ENCODE measurements at places on chromosomes 12 and 14. TPM values are rescaled to one million over a fixed set of nuclear protein-coding genes. Genes with fewer than 3 reads are reported as not detected.

ANKS1B gene
- total RNA-seq: 14.0 TPM

MYO1H gene
- not detected for total RNA-seq

GRCh38 chr12:2884810-2885209 lies 5.9 kb upstream of the TULP3 start:
- no peaks in the 10 kb centered on the region for H3K4me1 ChIP-seq
- H3K27ac ChIP-seq: no peak overlapping the region
- no peak for DNase-seq
- H3K36me3 ChIP-seq: no peaks in the 10 kb centered on the region
- H3K4me3 ChIP-seq: no peak overlapping the region
- H3K27me3 ChIP-seq: no peaks in the 10 kb centered on the region

DNA sequence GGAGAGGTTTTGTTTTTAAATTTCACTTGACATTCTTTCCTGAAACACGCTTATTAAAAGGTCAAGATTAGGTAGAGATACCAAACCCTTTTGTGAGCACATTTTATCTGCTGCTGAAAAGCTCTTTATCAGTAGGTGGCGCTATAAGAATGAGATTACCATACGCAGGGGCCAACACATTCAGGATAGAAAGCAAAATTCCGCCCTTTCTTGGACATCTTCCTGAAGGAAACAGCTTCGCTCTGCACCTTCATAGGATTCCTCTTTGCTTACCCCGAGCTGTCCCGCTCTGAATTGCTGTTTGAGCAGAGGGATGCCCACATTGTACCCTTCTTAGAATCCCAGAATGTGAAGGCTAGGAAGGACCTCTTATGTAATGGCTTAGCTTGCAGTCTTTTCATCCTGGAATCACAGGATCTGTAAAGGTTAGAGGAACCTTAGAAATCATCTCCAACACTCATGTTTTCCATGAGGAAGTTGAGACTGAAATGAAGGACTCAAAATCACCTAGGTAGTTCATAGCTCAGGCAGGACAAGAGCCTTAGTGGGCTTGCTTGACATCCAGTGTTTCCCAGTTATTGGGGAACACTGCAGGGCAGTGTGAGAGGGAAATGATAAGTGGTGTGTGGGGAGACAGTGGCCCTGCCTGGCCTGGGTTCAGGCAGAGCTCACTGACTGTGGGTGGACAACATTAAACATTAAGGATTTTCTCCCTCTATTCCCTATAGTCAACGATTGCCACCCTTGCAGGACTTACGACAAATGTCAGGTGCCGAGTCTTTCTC lies 38.7 kb upstream of the CRY1 start:
- no peak overlapping the region for H3K4me3 ChIP-seq
- H3K27me3 ChIP-seq: no peaks in the 10 kb centered on the region
- H3K27ac ChIP-seq: no peak overlapping the region
- no peaks in the 10 kb centered on the region for H3K4me1 ChIP-seq
- no peaks in the 10 kb centered on the region for H3K36me3 ChIP-seq
- no peak for DNase-seq

GRCh38 chr14:39212693-39213092 lies 21.0 kb upstream of the MIA2 start:
- no peak for DNase-seq
- no peaks in the 10 kb centered on the region for H3K4me1 ChIP-seq
- no peaks in the 10 kb centered on the region for H3K27me3 ChIP-seq
- no peaks in the 10 kb centered on the region for H3K36me3 ChIP-seq
- H3K27ac ChIP-seq: no peak overlapping the region

DNA sequence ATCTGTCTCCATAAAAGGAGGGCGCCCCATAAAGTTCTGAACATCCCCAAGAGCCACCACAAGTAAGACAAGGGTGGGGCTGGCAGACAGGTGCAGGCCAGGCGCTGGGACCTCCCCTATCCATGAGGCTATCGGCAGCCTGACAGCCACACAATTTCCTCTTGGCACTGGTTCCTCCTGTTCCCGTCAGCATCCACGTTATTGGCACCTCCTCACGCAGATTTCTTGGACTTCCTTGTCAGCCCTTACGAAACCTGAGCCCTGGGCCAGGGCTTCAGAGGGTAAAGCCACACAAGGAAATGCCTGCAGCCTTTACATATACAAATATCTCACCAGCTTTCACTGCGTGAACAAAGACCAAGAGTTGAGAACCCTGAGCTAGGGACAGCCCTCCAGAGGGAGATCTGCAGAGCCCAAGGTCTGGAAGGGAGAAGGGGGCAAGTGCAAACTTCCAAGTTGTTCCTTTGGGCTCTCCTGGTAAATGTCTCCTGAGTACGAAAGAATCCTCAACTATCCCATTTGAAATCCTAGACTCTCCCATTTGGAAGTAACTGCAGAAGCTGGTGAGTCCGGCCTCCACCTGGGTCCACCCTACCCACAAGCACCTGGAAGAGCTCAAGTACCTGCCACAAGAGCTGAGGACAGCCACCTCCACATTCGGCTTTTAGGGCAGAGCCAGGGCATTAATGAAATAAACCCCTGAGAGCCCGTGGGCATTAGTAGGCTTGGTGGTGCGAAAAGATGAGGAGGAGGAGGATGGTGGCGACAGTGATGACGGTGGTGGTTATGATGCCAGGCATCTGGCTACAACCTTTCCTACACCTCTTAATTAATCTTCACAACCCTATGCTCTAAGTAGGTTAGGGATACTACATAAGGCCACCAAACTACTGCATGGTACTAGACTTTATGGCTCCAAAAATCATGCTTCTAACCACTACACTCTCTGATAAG lies 5.5 kb upstream of the TC2N start:
- H3K4me1 ChIP-seq: peaks cover 23% of the 10 kb centered on the region
- H3K36me3 ChIP-seq: peaks cover 83% of the 10 kb centered on the region
- no peak overlapping the region for H3K4me3 ChIP-seq
- DNase-seq: peak; percentile 77
- no peaks in the 10 kb centered on the region for H3K27me3 ChIP-seq

- no peaks in the 10 kb centered on the region for H3K36me3 ChIP-seq
- H3K27me3 ChIP-seq: no peaks in the 10 kb centered on the region
- H3K4me3 ChIP-seq: no peak overlapping the region
- peaks cover 9% of the 10 kb centered on the region for H3K4me1 ChIP-seq
- no peak for DNase-seq
Measured at GRCh38 chr12:75779891-75780496, 251.6 kb downstream of the PHLDA1 start.

- H3K27me3 ChIP-seq: no peaks in the 10 kb centered on the region
- no peak overlapping the region for H3K4me3 ChIP-seq
- H3K4me1 ChIP-seq: no peaks in the 10 kb centered on the region
- no peak overlapping the region for H3K27ac ChIP-seq
- no peaks in the 10 kb centered on the region for H3K36me3 ChIP-seq
Measured at GRCh38 chr12:99151744-99152143, 495.8 kb upstream of the GARIN6 start.

- H3K27me3 ChIP-seq: no peaks in the 10 kb centered on the region
- no peaks in the 10 kb centered on the region for H3K36me3 ChIP-seq
- no peak overlapping the region for H3K4me3 ChIP-seq
- peak overlapping the region; percentile 82 for H3K27ac ChIP-seq
- peaks cover 67% of the 10 kb centered on the region for H3K4me1 ChIP-seq
- DNase-seq: no peak
Measured at GRCh38 chr14:93033983-93034670, 81.6 kb downstream of the ITPK1 start.

BBOF1 gene
- 22.8 TPM for total RNA-seq

DNA sequence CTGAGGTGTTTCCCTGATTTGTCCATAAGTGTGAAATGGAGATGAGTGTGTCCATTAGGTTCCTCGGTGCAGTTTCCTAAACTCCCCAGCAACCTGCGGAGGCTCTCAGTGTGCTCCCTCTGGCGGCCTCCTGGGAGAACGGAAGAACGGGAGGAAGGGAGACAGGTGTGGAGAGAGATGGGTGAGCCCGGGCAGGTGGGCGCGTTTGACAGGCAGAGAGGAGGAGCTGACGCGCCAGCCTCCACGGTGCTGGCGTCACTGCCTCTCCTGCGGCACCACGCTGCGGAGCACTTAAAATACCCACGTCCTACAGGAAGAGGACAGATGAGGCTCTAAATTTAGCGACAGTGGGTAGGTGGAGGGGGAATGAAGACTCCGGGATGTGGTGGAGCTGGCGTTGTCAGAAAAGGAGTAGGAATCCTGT lies 26.8 kb upstream of the PEX5 start:
- H3K36me3 ChIP-seq: no peaks in the 10 kb centered on the region
- DNase-seq: no peak
- no peaks in the 10 kb centered on the region for H3K27me3 ChIP-seq
- H3K27ac ChIP-seq: no peak overlapping the region
- H3K4me3 ChIP-seq: no peak overlapping the region

DNA sequence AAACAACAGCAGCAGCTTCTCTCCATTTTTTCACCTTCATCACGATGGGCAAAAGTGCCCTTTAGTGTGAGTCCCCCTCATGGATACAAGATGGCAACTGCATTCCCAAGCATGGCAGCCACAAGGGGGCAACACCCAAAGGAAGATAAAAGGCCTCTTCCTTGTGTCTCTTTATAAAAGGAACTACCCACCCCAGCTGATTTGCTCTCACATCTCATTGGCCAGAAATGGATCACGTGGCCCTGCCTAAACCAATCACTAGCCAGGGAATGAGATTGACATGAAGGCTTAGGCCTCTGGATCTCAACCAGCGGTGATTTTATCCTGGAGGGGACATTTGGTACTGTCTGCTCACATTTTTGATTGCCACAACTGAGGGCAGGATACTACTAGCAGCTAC lies 21.9 kb upstream of the IFT81 start:
- H3K4me3 ChIP-seq: no peak overlapping the region
- no peak overlapping the region for H3K27ac ChIP-seq
- no peaks in the 10 kb centered on the region for H3K27me3 ChIP-seq
- peak; percentile 22 for DNase-seq
- no peaks in the 10 kb centered on the region for H3K36me3 ChIP-seq

DNA sequence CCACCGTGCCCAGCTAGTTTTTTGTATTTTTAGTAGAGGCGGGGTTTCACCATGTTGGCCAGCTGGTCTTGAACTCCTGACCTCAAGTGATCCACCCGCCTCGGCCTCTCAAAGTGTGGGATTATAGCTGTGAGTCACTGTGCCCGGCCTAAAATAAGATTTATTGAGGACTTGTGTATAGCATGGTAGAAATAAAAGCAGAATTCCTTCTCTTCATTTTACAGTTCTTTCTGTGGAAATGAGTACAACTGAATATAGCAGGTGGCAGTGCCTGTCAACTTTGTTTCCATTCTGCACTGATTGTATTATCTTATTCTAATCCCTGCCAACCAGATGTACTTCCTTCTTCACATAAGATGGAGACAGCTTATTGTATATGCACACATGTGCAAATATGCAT lies 41.0 kb downstream of the DIP2B start:
- DNase-seq: no peak
- H3K27ac ChIP-seq: no peak overlapping the region
- no peaks in the 10 kb centered on the region for H3K27me3 ChIP-seq
- H3K4me3 ChIP-seq: no peak overlapping the region

- peaks cover 9% of the 10 kb centered on the region for H3K27me3 ChIP-seq
- H3K27ac ChIP-seq: peak overlapping the region; percentile 51
- DNase-seq: no peak
- H3K4me3 ChIP-seq: no peak overlapping the region
- H3K36me3 ChIP-seq: no peaks in the 10 kb centered on the region
Measured at GRCh38 chr12:130932061-130932930, 21.4 kb upstream of the ADGRD1 start.

- no peak overlapping the region for H3K27ac ChIP-seq
- no peak overlapping the region for H3K4me3 ChIP-seq
- H3K27me3 ChIP-seq: peaks cover 7% of the 10 kb centered on the region
- H3K4me1 ChIP-seq: no peaks in the 10 kb centered on the region
Measured at GRCh38 chr14:94747739-94748138, 22.2 kb downstream of the GSC start.

C1RL gene
- total RNA-seq: 156 TPM

MOAP1 gene
- 21.8 TPM for total RNA-seq

SMCO2 gene
- not detected for total RNA-seq

DNA sequence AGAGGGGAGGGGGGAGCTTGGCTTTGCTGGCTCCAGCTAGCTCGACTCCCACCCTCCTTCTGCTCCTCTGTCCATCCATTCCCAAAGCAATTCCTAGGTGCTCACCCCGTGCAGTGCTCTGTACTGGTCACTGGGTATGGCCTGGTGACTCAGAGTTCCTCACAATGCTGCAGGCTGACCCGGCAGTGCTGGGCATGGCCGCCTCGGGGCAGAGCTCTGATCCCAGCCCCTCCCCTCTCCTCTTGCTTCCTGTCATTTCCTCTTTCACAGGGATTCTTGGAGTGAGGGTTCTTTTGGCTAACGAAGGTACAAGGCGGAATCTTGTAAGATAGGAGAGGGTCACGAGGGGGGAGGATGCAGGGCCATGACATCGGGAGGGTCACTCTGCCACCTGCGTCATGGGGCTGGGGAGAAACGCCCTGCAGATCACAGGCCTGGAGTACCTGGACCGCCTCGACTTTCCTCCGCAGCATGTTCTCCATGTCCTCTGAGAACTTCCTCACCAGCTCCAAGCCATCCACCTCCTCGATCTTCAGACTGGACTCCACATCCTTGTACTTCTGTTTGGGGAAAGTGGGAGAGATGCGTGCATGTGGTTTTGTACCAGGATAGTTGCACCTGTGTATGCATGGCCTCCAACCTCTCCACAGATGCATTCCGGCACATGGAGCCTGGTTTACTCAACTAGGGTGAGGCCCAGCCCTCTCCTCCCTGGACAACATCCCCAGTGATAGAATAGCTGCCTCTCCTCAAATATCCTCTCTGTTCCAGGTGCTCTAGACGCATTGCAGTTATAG lies 5.7 kb downstream of the CACNA2D4 start:
- peaks cover 4% of the 10 kb centered on the region for H3K4me1 ChIP-seq
- H3K4me3 ChIP-seq: no peak overlapping the region
- DNase-seq: no peak
- no peak overlapping the region for H3K27ac ChIP-seq

DNA sequence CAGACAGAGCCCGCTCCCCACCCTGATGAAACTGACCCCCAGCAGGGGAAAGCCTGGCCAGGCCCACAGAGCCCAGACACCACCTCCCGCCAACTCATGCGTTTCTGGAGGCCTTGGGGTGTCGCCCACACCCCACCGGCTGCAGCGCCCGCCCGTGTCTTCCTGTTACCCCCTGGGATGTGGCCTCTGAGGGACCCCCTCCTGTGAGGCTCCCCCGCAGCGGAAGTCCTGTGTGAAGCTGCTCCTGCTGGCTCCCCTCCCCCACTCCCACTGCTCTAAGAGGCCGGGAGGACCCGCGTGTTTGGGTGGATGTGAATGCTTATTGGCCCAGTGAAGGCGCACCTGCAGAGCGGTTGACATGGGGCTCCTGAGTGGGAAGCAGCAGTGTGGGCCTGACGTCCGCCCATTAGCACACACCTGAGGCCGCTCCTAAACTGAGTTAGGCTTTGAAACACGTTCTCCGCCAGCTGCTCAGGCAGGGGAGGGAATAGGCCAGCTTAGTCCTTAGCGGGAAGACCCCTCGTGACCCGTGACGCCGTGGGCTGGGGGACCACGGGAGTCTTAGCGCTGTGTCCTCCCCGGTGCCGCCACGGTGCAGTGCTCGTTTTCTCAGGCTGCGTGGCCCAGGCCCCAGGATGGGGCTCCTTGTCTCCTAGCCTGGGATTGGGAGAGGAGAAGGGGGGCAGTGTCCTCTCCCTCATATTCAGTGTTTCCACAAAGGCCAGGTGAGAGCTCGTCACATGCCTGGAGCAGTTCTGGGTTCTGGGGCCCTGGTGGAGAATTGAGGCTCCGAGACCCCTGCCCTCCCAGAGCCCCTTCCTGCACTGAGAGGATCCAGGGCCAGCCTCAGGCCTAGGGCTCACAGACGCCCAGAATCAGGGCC lies 323.4 kb upstream of the SFSWAP start:
- no peaks in the 10 kb centered on the region for H3K4me1 ChIP-seq
- DNase-seq: no peak
- no peak overlapping the region for H3K27ac ChIP-seq
- no peaks in the 10 kb centered on the region for H3K27me3 ChIP-seq
- no peaks in the 10 kb centered on the region for H3K36me3 ChIP-seq

All from tibial nerve (tissue), 4 donors.